NCI-H510A (cell line): ENCODE measurements at places on chromosomes 16 and 17.

GRCh38 chr17:38800237-38800760 is 943 bp upstream of the PIP4K2B start:
- no peak for DNase-seq

DNA sequence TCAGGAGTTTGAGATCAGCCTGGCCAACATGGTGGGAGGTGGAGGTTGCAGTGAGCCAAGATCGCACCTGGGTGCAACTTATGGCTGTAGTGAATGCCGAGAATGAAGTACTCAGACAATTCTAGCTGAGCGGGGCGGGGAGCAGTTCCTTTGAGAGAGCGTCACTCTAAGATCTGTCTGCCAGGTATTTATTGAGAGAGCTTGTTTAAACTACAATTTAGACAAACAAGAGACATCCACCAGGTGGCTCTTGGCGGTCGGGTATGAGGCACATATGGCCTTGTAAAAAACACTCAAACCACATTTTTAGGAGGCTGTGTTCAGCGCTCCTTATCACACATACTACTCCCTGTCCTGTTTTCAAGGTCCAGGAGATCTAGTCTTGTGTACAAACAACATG is 40.6 kb upstream of the CDH1 start:
- no peak for DNase-seq

- DNase-seq: no peak
These were observed 6.0 kb downstream of the ADAP2 start for GRCh38 chr17:30927756-30928155.

GRCh38 chr16:60041671-60042070 is 1307.6 kb upstream of the GOT2 start:
- DNase-seq: no peak

GRCh38 chr17:75365931-75366275 is 39.6 kb downstream of the GRB2 start:
- DNase-seq: no peak

DNA sequence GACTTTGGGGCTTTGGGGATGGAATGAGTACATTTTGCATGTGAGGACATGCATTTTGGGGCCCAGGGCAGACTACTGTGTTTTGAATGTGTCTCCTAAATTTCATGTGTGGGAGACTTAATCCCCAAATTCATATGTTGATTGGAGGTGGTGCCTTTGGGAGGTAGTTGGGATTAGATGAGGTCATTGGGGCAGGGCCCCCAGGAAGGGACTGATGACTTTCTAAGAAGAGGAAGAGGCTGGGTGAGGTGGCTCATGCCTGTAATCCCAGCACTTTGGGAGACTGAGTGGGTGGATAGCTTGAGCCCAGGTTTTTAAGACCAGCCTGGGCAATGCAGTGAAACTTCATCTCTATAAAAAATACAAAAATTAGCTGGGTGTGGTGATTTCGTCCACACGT is 42.8 kb upstream of the RAI1 start:
- no peak for DNase-seq

DNA sequence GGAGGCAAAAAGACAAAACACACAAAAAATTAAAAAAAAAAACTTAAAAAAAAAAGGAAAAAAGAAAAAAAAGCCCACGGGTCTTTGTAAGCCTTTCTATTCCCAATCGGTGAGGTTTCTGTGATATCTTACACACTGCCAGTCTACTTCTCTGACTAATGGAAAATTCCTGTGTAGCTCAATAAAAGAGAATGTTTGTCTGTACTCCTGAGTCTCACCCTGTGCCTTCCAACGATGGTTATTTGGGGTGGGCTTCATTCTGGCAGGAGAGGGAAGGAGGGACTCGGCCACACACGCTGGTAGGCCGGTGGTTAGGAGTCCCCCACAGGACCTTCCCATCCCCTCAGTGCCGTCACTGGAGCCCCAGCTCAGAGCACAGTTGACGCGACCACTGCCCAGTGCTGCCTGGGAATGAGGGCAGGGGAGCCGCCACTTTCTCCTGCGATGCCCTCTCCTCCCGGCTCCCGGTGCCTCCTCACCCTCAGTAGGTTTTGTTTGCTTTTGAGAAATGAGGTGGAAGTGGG is 68.0 kb downstream of the AMFR start:
- DNase-seq: no peak

DNA sequence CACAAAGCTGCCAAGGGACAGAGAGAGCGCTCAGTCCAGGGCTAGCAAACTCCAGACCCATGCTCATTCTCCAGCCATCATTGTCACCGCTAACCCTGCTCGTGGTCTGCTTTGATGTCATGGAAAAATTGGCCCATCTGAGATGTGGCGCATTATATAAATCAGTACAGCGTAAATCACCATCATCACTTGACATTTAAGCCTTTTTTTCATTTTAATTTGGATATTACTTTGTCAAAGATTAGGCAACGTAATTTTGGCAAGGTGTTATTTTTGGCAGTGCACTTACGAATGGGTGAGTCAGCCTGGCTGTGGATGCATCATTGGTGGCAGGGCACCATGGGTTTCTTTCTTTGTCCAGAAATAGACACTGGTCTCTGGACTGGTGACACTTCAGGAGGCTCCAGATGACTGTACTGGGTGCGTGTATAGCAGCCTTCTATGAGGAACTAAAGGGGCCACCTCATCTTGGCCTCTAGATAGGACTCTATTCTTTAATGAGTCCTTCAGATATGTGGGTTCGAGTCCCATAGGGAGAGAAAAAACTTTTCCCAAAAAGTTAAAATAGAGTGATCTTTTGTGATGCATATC is 166.3 kb downstream of the MSI2 start:
- DNase-seq: no peak

DNA sequence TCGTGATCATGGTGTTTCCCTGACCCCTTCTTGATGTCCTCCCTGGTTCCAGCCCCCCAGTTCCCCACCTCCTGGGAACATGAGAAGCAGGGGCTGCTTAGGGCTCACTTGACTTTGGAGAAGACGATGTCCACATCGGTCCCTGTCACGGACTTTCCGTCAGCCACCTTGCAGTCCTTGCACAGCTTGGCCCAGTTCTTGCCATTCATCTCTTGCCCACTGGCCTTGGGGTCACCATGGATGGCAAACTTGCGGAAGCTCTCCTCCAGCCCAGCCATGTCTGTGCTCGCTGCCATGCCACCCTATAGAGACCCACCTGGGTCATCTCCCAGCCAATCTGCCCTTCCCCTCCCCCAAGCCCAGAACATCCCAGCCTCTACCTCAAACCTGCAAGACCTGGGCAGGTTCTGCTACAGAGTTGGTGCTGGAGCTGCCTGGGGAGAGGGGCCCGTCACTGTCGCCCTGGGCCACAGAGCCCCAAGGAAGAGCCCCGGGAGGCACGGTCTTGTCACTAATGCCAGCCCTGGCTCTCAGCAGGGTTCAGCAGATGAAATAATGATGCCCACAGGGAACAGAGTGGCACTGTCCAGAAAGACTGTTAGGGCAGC is 2.4 kb downstream of the TPPP3 start:
- no peak for DNase-seq

GRCh38 chr17:44029736-44030135 is 15.0 kb upstream of the TMEM101 start:
- no peak for DNase-seq

DNA sequence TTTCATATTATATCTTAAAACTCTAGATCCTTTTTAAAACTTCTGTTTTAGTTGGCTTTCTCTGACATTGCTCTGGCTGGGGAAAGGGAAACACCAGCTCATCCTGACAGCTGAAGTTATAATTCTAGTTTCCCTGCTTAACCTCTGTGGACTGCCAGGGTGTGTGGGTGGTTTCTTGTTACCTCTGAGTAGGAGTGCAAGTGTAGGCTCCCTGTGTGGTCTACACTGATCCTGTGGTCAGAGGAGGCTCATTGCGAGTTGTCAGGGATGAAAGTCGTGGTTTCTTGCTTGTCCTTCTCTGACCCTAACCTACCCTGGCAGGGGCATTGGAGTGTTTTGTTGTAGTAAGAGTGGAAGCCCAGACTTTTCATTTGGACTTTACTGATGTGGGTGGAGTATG is 221.0 kb downstream of the UTP18 start:
- DNase-seq: no peak

- DNase-seq: no peak
These were observed 478.2 kb upstream of the CCL2 start for GRCh38 chr17:33776903-33777302.

GRCh38 chr16:85729452-85730185 is 21.3 kb downstream of the C16orf74 start:
- no peak for DNase-seq

DNA sequence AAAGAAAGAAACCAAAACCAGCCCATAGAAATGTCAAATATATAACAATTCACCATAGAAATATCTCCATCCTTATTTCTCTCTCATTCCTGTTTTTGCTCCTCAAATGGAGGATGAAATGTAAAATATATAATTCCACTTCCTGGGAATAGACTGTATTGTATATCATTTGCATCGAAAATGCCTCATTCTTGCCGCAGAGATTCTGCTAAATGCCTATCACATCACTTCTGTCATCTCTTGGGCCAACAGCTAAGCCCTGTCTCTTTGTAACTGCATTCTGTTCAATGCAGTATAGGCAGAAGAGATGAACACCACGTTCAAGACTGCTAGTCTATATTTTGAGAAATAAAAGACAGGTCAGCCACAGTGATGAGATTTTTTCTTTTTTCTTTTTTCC is 956.3 kb upstream of the SOX9 start:
- no peak for DNase-seq

GRCh38 chr17:2030779-2031163 is 818 bp downstream of the DPH1 start:
- DNase-seq: no peak

- no peak for DNase-seq
These were observed 17.9 kb upstream of the TANGO6 start for GRCh38 chr16:68825427-68825826.

- DNase-seq: no peak
These were observed 82.1 kb downstream of the OR1D5 start for GRCh38 chr17:2981325-2981724.

- no peak for DNase-seq
These were observed 57.8 kb upstream of the MMP2 start for GRCh38 chr16:55421226-55421625.

DNA sequence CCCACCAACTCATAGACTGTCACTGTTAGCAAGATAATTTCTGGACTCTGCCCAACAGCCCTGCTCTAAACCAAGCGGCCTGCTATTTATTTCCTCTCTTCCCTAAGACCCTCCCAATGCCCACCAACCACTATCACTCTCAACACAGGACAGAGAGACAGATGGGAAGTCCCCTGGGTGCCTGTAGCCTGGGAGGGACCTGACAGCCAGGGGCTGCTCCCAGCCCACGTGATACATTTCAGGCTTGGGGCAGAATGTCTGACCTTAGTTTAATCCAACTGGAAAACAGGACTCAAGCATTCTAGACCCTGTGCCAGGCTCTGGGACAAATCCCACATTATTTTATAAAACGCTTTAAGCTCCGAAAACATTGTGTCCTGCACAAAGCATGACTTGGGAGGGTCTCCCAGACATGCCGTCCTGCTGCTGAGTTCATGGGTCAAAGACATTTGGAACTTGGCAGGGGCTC is 23.6 kb downstream of the XYLT1 start:
- no peak for DNase-seq

- no peak for DNase-seq
These were observed 3.2 kb downstream of the ACTG1 start for GRCh38 chr17:81509207-81509971.
